ENCODE measurements at places on chromosomes 11 and 22.

DNA sequence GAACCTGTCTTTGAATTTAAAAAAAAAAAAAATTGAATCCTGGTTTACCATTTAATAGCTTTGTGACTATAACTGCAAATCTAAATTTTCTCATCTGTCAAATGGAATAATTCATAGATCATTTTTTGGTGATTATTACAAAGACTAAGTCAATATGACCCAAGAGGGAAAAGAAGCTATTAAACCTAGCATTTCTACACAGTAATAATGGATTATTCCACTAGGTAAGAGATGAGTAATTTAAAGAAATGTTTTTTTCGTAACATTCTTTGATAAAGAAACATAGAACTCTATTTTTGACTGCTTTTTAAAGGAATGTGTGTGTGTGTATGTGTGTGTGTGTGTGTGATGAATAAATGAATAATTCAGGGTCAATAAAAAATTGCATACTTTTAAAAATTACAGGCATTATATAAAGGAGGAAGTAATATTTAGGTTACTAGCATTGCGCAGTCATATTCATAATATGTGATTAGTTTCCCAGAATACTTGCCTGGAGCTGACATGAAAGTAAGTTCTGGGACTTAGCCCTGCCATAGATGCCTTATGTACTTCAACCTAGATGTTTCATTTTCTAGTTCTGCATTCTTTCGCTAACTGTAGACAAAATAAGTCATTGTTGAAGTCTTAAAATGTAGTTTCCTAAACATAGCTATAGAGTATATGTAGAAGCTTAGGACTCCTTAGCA, 72.9 kb downstream of the TMEM135 start:
- no peak for DNase-seq

DNA sequence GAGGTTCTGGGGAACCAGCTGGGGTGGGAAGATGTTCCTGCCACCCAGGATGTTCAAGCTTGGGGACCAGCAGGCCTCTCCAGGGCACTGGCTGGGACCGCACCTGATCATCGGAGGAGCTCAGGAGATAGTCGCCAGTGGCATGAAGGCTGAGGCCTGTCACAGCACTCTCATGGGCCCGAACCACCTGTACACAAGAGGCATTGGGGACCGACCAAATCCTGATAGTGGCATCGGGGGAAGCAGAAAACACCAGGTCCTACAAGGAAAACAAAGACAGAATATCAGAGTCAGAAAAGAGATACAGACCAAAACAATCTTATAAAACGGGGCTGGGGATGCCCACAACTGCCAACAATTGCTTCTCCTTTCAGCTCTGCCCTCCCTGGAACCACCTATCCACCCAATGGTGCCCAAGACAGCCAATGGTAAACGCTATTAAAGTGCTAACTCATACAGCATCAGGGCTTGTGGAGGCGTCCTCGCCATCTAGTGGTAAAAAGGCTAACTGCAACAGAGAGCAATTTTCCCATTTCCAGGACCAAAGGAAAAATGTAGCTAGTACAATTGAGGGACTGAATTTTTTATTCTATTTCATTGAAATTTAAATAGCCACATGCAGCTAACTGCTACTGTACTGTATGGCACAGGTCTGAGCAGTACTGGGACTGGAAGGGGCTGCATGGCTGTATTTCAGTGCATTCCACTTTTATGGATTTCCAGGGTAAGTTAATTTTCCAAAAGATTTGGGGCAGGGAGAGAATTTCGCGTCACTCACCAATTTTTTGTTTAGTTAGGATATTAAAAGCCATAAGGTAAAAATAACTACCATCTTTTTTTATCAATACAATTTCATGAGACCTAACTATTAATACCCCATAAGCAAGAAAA, 7.1 kb downstream of the PRPF19 start:
- no peak for DNase-seq

GRCh38 chr11:105862736-105863367, 159.2 kb downstream of the MSANTD4 start:
- DNase-seq: no peak

GRCh38 chr11:120336641-120337354, 585 bp downstream of the ARHGEF12 start:
- no peak for DNase-seq

DNA sequence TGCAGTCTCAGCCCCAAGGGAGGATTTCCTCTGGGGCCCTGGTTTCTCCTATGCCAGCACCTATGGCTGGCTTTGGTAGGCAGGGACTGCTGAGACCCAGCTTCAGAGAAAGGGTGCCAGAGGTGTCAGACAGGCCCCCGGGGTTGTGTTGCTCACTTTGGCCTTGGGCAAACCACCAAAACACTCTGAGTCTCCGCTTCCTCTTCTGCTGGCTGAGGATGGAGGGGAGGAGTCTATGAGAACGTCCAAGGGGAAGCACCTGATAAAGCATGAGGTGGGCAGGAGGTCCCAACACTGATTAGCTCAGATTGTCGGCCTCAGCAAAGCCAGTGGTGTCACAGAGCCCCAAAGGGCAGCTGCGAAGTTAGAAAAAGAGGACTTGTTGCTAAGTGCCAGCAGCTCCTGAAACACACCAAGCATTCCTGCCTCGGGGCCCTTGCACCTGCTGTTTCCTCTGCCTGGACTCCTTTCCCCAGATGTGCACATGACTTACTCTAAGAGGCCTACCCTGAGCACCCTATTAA, 10.5 kb downstream of the SMTNL1 start:
- DNase-seq: no peak

GRCh38 chr11:114278342-114279065, 17.7 kb upstream of the NNMT start:
- DNase-seq: no peak

DNA sequence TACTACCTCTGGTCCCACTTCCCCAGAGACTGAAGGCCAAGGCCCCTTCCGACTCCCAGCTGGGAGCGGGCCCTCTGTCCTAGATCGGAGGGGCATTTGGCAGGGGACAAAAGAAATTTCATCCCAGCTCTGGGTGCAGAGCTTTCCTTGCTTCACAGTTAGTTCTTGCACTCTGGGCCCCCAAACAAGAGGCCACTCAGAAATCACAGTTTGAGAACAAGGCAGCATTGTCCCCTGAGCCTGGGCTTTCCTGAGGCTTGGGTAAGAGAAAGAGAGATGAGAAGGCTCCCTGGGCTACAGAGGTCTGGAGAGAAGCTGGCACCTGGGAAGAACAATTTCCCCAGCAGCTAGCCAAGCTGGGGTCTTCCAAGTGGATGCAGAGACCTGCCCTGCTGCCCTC, 71.8 kb upstream of the NCAM1 start:
- DNase-seq: no peak

DNA sequence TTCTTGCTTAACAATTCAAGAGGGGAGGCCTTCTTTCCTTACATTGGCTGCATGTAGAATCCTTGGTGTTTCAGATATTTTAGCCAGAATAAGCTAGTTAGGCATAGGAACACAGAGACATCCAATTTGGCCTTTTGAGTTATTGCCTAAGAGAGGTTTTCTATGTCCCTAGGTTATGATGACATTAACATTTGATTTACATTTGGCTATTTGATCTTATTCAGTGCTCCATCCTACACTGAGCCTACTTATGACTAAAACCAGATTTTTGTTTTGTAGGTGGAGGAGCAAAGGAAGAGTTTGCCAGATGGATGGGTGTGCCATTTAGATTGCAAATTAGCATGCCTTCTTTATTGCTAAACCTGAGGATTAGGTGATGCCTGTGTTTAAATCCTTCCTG, 11.1 kb upstream of the SLC37A2 start:
- no peak for DNase-seq

- no peak for DNase-seq
Measured at GRCh38 chr11:108035690-108036089, 27.0 kb downstream of the CUL5 start.

DNA sequence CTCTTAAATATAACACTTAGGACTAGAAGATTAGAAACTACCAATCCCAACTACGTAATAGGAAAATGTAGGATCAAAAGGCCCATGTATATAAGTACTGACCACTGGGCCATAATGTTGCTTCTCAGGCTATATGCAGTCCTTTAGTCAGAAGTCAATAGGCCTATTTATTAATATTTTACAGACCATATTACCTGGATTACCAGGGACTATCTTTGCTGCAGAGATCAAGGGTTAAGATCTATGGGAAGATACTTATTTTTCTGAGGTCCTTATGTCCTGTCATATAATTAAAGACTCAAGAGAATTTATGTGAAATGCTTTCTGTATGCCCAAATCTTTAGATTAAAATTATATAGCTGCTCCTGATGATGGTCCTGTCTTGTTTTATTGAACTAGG, 57.2 kb downstream of the CTNND1 start:
- no peak for DNase-seq

DNA sequence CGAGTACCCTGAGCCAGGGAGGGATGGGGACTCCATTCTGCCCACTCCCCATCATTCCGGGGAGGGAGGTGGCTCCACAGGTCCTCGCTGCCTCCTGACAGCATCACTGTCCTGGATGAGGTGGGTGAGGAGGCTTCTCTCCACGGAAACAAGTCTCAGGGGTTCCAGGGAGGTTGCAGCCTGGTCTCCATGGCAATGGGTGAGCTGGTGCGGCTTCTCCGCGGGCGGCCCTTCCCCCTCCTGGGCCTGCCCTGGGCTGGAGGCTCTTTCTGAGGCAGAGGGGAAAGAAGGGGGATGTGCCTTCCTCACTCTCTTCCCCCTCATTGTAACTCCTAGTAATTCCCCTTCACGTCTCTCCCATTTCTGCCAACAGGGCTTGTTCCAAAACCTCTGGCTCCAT, 37.1 kb upstream of the PARVG start:
- no peak for DNase-seq

DNA sequence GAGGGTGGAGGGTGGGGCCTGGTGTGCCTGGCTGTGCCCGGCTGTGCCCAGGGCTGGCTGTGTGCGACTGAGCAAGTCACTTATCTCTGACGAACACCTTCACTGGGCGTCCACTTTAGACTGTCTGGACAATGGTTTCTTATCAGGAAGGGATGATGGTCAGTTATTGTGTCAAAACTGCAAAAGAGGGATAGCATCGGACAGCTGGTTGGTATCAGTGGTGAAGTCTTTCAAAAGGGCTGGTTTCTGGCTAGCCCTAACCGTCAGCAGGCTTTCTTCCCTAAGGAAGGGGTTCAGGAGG, 4.1 kb upstream of the MGAT3 start:
- DNase-seq: no peak

GRCh38 chr11:100340466-100341319, 346.4 kb upstream of the ARHGAP42 start:
- no peak for DNase-seq

- DNase-seq: no peak
Measured at GRCh38 chr11:99932684-99933083, 754.4 kb upstream of the ARHGAP42 start.

- DNase-seq: no peak
Measured at GRCh38 chr22:47445212-47445611, 682.8 kb downstream of the TBC1D22A start.

DNA sequence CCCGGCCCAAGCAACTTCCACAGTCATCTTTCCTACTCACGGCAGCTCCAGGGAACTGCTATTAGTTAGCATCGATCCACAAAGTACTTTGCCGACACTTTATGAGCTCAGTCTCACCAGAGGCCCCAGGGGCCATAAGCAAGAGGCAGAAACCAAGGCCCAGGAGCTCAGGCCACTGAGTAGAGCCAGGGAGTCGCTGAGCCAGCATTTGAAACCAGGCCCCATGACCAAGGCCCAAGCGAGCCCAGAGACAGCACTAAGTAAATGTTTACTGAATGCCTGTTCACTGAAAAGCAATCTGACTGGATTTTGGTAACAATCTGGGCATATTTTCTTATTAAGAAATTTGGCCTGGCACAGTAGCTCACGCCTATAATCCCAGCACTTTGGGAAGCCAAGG, 43.3 kb downstream of the ARRB1 start:
- DNase-seq: no peak

- no peak for DNase-seq
Measured at GRCh38 chr11:114284021-114284420, 12.2 kb upstream of the NNMT start.

DNA sequence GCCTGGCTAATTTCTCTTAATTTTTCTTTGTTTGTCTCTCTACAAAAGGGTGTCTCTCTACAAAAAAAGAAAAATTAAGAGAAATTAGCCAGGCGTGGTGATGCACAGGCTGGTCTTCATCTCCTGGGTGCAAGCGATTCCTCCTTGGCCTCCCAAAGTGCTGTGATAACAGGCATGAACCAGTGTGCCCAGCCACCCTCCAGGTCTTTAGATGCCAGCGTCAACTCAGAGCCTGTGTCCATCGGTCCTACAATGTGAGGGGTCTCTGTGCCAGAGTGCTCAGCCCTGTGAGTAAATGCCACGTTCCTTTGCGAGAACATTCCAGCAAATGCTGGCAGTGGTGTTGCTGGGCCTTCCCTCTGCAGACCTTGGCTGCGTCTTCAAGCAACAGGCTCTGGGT, 62.7 kb downstream of the IGF2 start:
- no peak for DNase-seq

DNA sequence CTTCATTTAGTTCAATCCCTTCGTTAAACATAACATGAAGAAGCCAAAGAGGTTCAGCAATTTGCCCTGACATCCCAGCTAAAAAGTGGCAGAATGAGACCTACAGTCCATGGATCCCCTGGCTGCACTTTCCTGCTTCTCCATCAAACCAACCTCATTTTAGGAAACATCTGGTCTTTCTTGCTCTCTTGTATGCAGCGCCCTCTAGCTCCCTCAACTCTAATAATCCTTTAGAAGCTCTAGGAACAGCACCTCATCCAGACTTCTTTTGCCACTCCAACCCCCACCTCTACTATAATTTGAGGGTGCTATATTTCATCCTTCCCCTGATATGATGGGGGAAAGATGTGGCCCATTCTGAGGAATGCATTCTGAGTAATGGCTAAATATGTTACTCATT, 7.4 kb downstream of the CNTF start:
- no peak for DNase-seq

- DNase-seq: no peak
Measured at GRCh38 chr22:49921508-49922278, 3.3 kb downstream of the CRELD2 start.

DNA sequence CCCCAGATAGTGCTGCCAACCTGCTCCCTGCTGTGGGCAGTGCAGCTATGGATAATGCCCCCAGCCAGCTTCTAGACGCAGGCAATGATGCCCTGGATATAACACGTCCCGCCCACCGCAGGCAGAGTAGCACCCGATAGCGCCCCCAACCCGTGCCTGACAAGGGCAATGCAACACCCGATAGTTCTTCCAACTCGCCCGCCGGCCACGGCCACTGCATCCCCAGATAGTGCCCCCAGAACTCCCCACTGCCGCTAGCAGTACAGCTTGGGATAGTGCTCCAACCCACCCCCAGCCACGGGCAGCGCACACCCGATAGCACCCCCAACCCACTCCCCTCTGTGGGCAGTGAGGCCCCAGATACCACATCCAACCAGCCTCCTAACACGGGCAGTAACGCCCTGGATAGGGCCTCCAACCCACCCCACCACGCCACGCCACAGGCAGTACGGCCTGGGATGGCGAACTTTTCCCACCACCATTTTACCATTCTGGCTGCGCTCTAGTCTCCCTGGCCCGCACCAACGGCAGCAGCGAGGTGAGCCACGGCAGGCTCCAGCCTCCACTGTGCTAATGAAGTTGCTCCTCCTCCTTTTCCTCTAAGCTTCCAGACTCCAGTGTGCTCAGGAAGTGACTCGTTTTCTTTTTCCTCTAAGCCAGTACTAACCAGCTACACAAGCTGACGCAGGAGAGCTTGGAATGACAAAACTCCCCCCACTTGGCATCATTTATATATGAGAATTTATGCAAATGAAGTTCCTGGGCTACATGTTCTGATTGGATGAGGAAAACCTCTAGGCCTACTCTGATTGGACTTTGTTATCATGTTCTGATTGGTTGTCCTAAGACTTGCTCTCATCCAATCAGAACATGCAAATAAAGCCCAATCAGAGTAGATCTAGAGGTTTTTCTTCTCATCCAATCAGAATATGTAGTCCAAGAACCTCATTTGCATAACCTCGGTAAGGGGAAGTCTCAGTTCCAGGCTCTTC, 3.0 kb upstream of the RFPL3 start:
- no peak for DNase-seq

GRCh38 chr11:2890466-2891294, 5.1 kb upstream of the CDKN1C start:
- no peak for DNase-seq
